ENCODE measurements at places on chromosomes 5 and 9.
A peak's percentile ranks its signal among the peaks of the same experiment; 100 is the strongest.

DNA sequence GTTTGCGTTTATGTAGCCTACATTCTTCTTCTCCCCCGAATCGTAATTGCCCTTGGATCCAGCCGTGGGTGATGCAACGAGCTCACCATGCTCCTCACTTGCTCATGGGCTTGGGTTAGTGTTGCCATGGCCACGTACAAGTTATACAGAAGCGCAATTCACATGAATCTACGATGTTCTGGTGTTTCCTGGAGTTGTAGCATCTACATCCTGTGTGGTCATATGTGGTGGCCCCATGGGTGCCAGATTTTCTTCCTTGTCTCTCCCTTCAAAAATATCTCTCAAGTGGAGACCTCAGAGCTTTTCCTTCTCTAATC, 115.3 kb downstream of the TLE4 start:
- no peak for DNase-seq

GRCh38 chr5:174119468-174119881, 74.0 kb downstream of the NSG2 start:
- peak; percentile 86 for DNase-seq

DNA sequence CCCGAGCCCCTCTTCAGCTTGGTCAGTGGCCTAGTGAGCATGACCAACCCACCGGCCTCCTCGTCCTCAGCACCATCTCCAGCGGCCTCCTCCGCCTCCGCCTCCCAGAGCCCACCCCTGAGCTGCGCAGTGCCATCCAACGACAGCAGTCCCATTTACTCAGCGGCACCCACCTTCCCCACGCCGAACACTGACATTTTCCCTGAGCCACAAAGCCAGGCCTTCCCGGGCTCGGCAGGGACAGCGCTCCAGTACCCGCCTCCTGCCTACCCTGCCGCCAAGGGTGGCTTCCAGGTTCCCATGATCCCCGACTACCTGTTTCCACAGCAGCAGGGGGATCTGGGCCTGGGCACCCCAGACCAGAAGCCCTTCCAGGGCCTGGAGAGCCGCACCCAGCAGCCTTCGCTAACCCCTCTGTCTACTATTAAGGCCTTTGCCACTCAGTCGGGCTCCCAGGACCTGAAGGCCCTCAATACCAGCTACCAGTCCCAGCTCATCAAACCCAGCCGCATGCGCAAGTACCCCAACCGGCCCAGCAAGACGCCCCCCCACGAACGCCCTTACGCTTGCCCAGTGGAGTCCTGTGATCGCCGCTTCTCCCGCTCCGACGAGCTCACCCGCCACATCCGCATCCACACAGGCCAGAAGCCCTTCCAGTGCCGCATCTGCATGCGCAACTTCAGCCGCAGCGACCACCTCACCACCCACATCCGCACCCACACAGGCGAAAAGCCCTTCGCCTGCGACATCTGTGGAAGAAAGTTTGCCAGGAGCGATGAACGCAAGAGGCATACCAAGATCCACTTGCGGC, 1.8 kb downstream of the EGR1 start:
- no peak for DNase-seq

DNA sequence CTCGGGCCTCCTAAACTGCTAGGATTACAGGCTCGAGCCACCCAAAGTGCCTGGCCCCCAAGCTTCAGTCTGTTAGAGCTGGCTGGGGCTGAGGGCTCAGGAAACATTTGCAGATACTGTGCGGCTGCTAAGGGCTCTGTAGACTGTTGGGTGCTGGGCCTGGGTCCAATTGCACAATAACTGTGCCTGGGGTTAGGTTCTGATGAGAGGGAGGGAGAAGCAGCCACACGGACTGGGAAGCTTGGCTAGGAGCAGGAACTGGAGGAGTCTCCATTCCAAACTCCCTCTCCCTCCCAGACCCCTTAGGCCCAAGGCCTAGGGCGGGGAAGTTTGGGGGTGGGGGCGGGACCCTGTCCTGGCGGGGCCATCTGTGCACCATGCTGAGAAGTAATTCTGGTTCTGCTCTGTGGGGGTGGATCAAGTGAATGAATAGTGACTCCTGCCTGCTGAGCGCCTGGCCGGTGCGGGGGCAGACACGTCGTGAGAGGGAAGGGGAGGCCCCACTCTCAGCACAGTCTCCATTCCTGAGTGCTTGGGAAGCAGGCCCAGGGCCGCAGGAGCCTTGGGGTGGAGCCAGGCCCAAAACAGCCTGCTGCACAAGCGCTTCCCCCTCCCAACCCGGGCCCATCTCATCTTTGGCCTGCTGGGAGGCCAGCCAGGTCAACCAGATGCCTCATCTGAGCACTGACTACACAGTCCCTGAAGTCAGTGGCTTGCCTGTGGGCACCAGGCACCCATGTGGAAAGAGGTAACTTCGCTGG, 1.5 kb downstream of the ASS1 start:
- DNase-seq, result no peak

GRCh38 chr5:143074414-143074996, 304.3 kb downstream of the ARHGAP26 start:
- no peak for DNase-seq

- DNase-seq, result no peak
Measured at GRCh38 chr9:19163631-19164030, 36.3 kb upstream of the PLIN2 start.

GRCh38 chr9:74245866-74246497, 251.2 kb upstream of the RORB start:
- peak; percentile 1 for DNase-seq

DNA sequence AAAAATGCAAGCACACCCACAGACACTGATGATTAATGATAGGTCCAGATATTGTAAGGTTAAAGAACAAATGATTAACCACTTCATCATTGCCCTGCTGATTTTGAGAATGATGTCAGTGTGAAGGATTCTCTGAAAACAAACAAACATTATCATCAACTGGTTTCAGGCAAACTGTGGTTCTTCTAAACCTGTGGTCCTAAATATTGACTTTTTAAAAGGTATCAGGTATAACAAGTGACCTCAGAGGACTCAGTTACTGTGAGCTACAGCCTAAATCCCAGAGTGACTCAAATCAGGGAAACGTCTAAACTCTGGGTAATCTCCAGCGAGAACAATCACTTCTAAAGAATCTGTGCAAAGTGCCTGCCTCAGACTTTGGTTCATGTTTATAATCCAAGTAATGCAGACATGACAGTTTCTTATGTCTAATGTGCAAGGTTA, 172.3 kb upstream of the CDH6 start:
- DNase-seq, result no peak

- DNase-seq, result peak; percentile 80
Measured at GRCh38 chr5:61301341-61302199, 30.5 kb upstream of the ZSWIM6 start.

DNA sequence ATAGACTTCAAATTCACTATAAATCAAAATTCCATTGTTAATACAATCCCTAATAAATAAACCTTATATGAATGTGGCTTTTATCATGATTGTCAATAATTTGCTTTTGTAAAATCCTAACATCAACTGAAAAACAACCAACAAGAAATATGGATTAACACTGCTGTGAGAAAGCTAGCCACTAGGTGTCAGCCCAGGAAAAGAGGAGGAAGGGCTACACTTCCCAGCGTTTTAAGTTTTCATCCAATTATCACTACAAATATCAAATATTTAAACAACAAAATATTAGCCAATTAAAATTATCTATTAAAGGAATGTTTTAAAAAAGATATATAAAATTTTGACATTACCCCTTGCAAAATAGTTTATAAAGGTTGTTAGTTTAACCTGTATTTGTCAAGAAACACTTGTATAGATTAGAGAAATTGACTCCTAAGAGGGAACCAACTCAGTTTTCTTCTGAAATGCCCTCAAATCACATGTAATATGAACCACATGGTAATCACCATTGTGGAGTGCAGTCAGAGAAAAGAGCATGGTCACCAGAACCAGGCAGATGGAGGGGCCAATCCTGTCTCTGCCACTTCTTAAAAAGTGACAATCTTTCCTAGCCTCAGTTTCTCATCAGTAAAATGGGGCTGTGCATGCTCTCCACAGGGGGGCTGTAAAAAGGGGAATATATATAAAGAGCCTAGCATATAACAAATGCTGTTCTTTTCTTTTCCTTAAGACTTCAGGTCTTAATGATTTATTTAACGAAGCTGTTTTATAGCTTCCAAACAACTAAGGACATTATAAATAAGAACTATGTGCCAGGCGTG, 188.2 kb downstream of the CRB2 start:
- DNase-seq, result peak; percentile 29

- no peak for DNase-seq
Measured at GRCh38 chr9:27565696-27566095, 7.6 kb downstream of the C9orf72 start.

- no peak for DNase-seq
Measured at GRCh38 chr5:1561402-1561929, 37.7 kb upstream of the LPCAT1 start.

DNA sequence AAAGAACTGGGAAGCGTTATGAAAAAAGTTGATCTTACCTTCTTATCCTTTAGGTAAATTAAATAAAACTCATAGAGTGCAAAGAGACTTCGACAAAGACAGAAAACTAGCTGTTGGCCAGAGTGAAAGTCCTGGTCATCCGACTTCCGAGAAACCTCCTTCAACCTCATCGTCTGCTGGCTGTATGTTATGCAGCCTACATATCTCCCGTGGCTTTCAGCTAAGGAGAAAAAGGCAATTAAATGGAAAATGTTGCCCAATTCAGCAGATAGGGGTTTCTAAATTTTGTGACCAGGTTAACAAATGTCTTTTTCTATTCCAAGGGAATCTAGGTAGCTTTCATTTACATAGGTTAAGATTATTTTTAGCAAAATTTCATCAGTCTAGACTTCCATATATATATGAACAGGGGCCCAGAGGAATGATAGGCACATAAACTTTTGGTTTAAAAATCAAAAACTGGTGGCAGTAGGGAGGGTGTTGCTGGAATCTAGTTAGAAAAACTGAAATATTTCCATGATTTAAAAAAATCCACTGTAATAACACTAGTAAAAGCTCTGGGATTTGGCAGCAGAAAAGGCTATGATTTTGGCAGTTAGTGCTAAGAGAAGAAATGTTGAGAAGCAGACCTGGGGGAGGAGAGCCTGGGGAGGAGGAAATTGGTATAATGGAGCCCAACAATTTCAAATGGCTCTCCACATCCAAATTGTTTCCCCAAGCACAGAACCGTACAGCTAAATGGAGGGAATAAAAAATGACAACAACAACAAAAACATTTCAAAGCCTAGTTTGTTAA, 32.1 kb downstream of the RAI14 start:
- DNase-seq, result no peak

- DNase-seq, result no peak
Measured at GRCh38 chr5:57844410-57844809, 361.8 kb upstream of the ACTBL2 start.

- DNase-seq, result peak; percentile 94
Measured at GRCh38 chr9:694403-695154, 146.9 kb upstream of the DMRT1 start.

DNA sequence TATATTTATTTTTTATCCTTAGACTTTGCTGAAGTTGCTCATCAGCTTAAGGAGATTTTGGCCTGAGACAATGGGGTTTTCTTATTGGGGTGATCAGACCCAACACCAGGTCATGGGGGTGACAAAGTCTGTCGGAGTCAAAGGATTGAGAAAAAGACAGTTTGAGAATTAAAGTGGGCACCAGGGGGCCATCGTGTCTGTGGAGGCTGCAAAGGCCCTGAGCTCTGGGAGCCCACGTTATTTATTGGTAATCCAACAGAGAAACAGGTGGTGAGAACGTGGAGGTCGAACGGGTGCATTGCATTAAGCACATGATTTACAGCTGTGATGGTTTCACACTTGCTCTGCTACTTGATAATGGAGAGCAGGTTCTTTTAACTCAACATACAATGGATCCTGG, 102.5 kb upstream of the CDH10 start:
- no peak for DNase-seq

GRCh38 chr9:129774791-129775447, 22.1 kb upstream of the PTGES start:
- no peak for DNase-seq

DNA sequence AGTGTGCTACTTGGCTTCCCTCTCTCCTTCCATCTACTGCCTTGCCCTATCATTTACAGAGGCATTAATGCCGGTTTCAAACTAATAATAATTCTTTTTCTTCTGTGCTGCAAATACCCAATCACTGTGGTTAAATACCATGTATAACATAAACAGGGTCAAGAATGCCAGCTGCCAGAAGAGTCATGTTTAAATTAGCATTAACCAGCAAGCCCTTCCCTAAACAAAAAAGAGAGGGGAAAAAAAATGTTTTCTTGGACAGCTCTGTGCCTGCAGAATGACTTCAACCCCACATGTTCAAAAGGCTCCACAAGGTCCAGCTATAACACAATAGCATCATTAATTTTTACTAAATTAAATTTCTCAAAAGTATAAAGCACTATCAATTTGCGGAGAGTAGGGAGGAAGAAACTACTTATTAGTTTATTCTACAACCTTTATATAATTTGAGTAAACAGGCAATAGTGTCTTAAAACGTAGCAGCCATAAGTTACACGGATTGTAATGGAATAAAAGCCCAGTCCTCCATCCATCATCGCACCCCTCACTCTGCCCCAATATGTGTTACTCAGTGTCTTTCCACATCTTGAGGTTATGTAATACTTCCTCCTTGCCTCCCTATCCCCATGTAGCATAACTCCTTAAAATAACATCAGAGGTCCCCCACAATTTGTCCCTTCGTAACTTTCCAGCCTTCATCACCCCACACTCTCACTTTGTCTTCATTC, 3.9 kb downstream of the LPAR1 start:
- DNase-seq, result peak; percentile 65

- DNase-seq, result no peak
Measured at GRCh38 chr5:42974536-42974935, 65.6 kb downstream of the ANXA2R start.

DNA sequence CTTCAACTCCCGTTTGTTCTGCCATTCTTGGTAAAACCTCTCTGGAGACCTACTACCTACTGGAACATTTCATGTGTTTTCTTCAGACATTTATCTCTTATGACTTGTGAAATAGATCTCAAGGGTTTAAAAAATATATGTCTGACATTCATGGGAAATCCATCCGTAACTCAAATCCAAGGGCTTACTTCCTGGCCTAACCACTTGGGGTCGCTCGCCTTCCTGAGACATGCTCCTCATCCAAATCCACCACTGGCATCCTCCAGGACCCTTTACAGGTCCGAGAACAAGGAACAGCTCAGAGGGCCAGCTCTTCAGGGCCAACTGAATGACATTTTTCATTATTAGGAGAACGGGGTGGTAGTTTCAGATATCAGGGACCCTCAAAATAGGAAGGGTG, 235.1 kb upstream of the TUT7 start:
- no peak for DNase-seq

DNA sequence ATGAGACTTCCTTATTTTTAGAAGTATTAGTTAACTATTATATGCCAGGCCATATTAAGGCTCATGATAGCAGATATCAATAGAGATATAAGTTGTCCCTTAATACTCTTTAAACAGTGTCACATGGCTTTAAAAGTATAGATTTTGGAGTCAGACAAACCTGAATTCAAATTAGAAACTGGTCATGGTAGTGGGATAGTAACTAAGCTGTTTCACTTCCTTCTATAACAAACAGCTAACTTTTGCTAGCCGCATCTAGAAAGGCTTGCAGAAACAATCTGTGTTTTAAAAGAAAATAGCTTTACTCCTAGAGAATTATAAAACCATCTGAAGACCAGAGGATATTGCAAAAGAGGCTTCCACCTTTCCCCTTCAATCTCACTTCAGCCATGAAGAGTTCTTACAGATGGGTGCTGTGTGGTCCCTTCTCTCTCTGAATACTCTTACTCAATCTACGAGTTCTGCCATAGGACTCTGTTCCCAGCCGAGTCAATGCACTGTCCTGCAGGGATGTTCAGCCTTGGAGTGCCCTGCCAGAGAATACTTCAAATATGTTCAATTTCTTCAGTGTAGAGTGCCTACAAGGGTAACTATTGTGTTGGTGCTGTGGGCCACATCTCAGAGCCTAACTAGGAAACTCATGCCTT, 810.2 kb downstream of the EFNA5 start:
- peak; percentile 1 for DNase-seq

Data from globus pallidus (tissue), 1 donor.